ENCODE measurements at places on chromosomes 5 and 9. TPM values are rescaled to one million over a fixed set of nuclear protein-coding genes. Genes with fewer than 3 reads are reported as not detected.

The CDH18 gene
- not detected for total RNA-seq

The OR1J2 gene
- total RNA-seq, result not detected

The NR4A3 gene
- 11.9 TPM for total RNA-seq

DNA sequence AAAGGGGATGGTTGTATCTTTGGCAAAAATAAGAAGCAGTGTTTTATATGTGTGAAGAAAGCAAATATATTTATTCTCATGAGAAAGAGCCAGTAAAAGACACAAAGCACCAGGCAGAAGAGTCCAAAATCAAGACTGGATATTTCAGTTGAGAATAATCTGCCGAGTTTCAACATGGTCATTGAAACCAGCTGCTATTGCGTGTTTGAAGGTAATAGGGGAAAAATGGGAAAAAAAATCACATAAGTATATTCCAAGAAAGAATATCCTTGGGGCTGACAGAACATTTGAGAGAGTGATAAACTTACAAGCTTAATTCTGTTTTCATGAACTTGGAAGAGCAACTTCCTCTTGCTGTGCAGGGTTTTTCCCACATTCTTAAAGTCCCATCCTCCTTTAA is 79.9 kb downstream of the ISOC1 start:
- H3K4me1 ChIP-seq, result no peaks in the 10 kb centered on the region
- H3K27ac ChIP-seq, result no peak overlapping the region
- H3K36me3 ChIP-seq, result no peaks in the 10 kb centered on the region
- H3K4me3 ChIP-seq, result no peak overlapping the region
- no peaks in the 10 kb centered on the region for H3K27me3 ChIP-seq

DNA sequence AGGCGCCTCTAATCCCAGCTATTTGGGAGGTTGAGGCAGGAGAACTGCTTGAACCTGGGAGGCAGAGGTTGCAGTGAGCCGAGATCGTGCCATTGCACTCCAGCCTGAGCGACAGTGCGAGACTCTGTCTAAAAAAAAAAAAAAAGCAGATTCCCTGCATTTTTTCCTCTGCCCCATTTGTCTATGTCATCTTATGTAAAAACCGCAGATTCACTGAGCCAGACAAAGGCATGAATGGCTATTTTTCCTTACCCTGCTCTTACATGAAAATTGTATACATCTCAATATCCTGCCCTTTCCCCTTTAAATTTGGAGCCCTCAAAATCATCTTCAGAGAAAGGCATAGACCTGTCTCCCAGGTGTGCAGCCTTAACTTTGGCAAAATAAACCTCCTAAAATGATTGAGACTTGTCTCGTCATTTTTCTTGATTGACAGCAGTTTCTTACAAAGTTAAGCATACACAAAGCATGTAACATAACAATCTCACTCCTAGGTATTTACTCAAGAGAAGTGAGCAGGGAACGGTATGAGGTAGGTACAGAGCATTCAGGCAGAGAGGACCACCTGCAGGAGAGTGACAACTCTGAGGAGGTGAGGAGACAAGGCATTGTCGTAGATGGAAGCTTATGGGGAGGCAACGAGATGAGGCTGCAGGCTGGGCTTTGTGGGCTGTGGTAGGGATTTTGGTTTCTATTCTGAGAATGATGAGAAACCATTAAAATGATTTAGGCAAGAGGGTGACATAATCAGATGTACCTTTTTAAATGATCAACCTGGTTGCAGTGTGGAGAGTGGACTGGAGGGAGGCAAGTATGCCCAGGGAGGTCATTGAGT is 65.7 kb upstream of the IL6ST start:
- H3K36me3 ChIP-seq, result no peaks in the 10 kb centered on the region
- H3K4me3 ChIP-seq, result no peak overlapping the region
- DNase-seq, result peak; percentile 68
- H3K4me1 ChIP-seq, result peaks cover 64% of the 10 kb centered on the region

DNA sequence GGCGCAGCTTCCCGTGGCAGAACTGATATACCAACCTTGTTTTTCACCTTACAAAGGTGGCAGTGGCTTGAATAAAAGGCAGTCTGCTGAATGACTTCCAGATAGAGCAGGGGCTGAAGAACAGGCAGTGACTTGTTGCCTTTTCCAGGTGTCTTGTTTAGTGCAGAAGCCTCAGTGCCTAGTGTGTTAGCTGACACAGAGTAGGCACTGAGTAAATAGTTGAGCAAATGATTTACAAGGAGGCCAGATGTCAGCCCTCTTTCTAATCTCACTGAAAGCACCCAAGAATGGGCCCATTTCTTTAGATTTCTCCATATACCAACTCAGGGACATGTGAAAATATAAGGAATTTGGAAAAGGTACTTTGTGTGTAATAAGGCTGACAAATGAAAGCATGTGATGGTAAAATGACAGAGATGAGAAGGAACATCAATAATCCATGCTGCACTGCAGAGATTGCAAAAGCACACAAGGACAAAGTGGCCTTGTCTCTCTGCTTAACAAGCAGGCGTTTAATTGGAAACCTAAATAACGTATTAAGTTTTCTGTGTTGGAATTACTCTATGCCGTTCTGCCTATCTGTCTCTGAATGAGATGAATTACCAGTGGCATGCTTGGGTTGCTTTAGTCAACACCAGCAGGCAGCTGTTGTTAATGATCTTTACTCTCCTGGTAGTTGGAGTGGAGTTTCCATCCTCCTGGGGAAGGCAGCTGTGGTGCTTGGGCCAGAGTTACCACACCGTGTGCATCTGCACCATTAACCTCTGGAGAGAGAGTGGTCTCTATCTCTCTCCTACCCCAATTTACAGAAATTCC is 360.1 kb upstream of the C9orf72 start:
- H3K4me3 ChIP-seq, result no peak overlapping the region
- DNase-seq, result no peak
- H3K4me1 ChIP-seq, result no peaks in the 10 kb centered on the region
- no peak overlapping the region for H3K27ac ChIP-seq
- no peaks in the 10 kb centered on the region for H3K27me3 ChIP-seq
- H3K36me3 ChIP-seq, result no peaks in the 10 kb centered on the region

- H3K27me3 ChIP-seq, result no peaks in the 10 kb centered on the region
- DNase-seq, result no peak
These were observed 1785.5 kb downstream of the EFNA5 start for GRCh38 chr5:105885266-105885665.

DNA sequence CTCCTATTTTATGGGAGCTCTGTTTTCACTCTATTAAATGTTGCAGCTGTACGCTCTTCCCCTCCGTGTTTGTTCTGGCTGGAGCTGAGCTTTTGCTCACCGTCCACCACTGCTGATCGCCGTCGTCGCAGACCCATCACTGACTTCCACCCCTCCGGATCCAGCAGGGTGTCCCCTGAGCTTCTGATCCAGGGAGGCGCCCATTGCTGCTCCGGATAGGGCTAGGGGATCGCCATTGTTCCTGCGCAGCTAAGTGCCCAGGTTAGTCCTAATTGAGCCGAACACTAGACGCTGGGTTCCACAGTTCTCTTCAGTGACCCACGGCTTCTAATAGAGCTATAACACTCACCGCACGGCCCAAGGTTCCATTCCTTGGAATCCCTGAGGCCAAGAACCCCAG is 96.2 kb upstream of the PRDM9 start:
- H3K4me1 ChIP-seq, result no peaks in the 10 kb centered on the region
- no peak for DNase-seq
- no peaks in the 10 kb centered on the region for H3K36me3 ChIP-seq
- H3K27ac ChIP-seq, result no peak overlapping the region

- no peak for DNase-seq
- peaks cover 21% of the 10 kb centered on the region for H3K27me3 ChIP-seq
- H3K4me1 ChIP-seq, result no peaks in the 10 kb centered on the region
- H3K36me3 ChIP-seq, result no peaks in the 10 kb centered on the region
- H3K27ac ChIP-seq, result no peak overlapping the region
These were observed 359.4 kb downstream of the ENC1 start for GRCh38 chr5:74281166-74281565.

DNA sequence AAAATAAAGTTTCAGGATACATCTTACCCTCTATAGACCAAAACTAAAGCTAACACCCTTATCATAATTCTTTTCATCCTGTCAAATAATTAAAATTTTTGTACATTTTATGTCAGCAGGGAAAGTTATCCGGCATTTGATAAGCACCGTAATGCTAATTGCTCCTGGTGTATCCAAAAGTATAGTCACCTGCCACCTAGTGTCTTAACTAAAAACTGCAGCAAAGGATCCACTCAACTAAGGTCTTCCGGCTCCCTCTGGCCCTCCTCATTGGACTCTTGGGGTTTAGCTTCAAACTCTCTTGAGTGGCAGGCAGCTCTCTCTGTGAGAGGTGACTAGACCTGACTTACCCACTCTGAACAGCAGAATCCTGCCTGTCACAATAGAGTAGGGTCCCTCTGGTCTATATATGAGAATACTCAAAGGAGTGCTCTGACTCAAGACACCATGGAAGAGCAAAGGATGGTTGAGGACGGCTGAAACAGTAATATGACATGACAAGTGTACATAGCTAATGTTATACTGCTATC is 60.4 kb upstream of the CAST start:
- peaks cover 2% of the 10 kb centered on the region for H3K27me3 ChIP-seq
- no peak overlapping the region for H3K4me3 ChIP-seq

DNA sequence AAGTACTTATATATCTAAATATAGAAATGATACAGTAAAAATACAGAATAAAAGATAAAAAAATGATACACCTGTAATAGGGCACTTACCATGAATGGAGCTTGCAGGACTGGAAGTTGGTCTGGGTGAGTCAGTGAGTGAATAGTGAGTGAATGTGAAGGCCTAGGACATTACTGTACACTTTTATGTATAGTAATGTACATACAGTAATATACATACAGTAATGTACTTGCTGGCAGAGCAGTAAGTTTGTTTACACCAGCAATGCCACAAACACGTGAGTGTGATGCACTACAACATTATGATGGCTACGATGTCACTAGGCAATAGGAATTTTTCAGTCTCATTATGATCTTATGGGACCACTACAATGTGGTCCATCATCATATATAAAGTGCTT is 34.2 kb downstream of the SUSD1 start:
- H3K4me1 ChIP-seq, result no peaks in the 10 kb centered on the region
- no peak for DNase-seq
- no peaks in the 10 kb centered on the region for H3K27me3 ChIP-seq
- no peak overlapping the region for H3K4me3 ChIP-seq
- no peak overlapping the region for H3K27ac ChIP-seq

- peaks cover 62% of the 10 kb centered on the region for H3K27me3 ChIP-seq
- no peak overlapping the region for H3K27ac ChIP-seq
- H3K36me3 ChIP-seq, result no peaks in the 10 kb centered on the region
- no peak for DNase-seq
- H3K4me3 ChIP-seq, result no peak overlapping the region
These were observed 878 bp upstream of the HMCN2 start for GRCh38 chr9:130264414-130265350.

- H3K4me3 ChIP-seq, result no peak overlapping the region
- no peaks in the 10 kb centered on the region for H3K27me3 ChIP-seq
- no peak for DNase-seq
- no peaks in the 10 kb centered on the region for H3K4me1 ChIP-seq
- peaks cover 18% of the 10 kb centered on the region for H3K36me3 ChIP-seq
These were observed 93.6 kb downstream of the SEMA6A start for GRCh38 chr5:116480894-116481510.

DNA sequence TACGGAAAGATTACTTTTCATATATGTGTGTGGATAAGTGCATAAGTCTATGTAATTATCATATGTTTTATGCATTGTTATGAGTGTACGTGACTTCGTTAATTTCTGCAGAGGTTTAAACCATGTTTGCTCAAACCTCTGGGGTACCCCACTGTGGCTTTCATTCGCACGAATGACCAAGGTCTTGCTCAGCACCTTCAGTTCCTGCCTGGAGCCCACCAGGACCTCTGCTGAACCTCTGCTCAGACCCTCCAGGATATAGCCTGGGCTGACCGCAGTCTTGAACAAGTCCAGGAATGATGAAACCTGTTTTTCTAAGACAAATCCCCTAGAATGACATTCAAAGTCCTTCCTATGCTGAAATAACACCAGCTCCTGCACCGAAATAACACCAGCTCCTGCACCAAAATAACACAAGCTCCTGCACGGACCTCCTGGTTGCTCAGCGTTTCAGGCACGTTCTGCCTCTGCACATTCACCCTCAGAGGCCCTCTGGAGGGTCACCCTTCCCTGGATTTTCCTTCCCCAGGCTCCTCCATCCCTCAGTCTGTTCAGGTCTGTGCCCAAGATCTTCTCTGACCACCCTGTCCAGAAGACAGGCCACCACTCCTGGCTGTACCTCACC is 99.7 kb upstream of the BOD1 start:
- no peaks in the 10 kb centered on the region for H3K4me1 ChIP-seq
- H3K4me3 ChIP-seq, result no peak overlapping the region
- H3K36me3 ChIP-seq, result no peaks in the 10 kb centered on the region
- no peak for DNase-seq

DNA sequence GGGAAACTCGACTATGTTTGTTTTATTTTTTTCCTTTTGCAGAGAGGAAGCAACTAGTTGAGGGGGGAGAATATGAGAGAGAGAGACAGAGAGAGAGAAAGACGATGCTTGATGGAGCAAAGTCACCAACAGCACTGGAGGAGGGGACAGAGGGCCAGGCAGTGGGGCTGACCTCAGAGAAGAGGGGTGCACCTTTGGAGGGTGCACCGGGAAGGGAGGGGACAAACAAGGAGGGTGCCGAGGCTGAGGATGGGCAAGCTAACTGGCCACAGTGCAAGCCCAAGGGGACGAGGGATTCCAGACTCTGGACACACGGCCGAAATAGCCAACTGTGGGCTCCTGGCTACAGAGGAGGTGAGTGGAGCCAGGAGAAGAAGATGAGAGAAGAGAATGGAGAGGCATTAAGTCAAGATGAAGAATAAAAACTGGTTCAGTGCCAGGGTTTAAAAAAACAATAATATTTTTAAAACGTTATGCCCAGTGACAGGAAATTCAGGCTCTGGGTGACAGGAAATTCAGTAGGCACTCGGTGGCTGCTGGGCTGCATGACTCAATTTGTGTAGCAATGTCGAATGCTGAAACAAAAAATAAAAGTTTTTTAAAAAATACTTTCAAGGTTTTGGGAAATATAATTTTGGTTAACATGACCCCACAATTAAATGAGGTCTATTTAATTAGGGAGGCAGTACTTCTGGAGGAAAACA is 13.3 kb upstream of the GLRX start:
- H3K36me3 ChIP-seq, result no peaks in the 10 kb centered on the region
- H3K27me3 ChIP-seq, result no peaks in the 10 kb centered on the region
- no peak for DNase-seq
- H3K27ac ChIP-seq, result peak overlapping the region; percentile 91
